ENCODE measurements at places on chromosomes 13 and 19.

- DNase-seq = peak; percentile 62
Measured at GRCh38 chr13:23578411-23579071, 8.3 kb downstream of the TNFRSF19 start.

GRCh38 chr19:52639996-52640395, 1.8 kb upstream of the ZNF83 start:
- no peak for DNase-seq

GRCh38 chr19:2282062-2282861, at the start of gene PEAK3:
Gene PEAK3, minus strand, starts transcription at chr19:2282175. Its CDS starts 1,244 bp downstream, at chr19:2280931.
- peak; percentile 84 for DNase-seq

GRCh38 chr13:76965759-76966421, 17.6 kb downstream of the ACOD1 start:
- DNase-seq = no peak

DNA sequence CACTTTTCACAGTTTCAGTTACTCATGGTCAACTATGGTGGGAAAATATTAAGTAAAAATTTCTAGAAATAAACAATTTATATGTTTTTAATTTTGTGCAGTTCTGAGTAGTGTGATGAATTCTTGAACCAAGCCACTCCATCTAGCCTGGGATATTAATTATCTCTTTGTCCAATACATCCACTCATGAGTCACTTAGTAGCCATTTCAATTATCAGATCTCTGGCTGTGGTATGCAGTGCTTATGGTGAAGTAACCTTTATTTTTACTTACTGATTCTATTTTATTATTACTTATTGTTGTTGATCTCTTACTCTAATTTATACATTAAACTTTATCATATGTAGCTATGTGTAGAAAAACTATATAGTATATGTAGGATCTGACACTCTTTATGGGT, 128.9 kb upstream of the KLHL1 start:
- peak; percentile 8 for DNase-seq

DNA sequence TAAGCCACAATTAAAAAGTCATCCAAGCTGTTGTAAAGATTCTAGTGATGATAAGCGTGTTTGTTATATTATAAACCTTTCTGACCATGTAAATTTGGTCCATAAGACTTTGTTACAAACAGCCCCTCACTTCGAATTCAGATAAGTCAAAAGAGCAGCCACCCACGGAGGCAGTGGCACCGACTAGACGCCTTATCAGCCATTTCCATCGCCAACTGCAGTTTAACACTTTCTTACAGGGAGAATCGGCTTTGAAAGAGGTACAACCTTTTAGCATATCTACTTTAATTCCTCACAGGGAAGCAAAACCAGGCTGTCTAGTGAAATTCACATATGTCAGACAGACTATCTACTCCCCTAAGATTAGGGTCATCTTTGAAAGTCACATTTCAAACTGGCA, 47.5 kb downstream of the SOX21 start:
- peak; percentile 75 for DNase-seq

DNA sequence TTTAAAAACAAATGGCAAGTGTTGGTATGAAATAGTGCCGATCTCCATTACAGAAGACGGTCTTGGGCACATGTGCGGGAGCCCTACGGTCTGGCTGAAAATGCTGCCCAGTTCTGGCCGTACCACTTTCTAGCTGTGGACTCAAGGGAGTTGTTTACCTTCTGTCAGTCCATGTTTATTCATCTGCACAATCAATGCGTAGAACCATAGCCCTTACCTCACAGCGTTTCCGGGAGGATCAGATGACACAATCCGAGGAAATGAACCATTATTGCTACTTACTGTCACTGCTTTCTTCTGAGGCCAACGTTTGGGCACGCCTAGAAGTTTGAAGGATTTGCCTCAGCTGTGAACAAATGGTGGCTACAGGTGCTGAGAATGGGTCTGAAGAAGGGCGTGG, 31.2 kb downstream of the GADD45B start:
- peak; percentile 57 for DNase-seq

GRCh38 chr13:102878481-102878880, 32.6 kb downstream of the ERCC5 start:
- DNase-seq = no peak

DNA sequence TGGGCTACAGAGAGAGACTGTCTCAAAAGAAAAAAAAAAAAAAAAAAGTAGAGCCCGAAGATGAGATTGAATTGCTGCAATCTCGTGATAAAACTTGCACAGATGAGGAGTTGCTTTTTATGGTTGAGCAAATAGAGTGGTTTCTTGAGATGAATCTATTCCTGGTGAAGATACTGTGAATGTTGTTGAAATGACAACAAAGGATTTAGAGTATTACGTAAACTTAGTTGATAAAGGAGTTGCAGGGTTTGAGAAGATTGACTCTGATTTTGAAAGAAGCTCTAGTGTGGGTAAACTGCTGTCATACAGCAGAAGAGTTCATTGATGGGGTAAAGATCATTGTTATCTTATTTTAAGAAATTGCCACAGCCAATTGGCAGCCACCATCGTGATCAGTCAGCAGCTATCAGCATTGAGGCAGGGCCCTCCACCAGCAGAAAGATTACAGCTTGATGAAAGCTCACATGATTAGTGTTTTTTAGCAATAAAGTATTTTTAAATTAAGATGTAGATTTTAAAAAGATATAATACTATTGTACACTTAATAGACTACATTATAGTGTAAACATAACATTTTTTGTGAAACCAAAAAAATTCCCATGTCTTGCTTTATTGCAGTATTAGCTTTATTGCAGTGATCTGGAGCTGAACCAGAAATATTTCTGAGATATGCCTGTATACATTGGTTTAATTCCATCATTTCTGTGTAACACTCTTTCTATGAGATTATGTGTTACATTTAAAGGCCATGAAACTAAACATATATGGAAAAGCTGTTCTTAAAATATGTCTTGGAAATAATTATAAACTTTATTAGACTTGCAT, 43.1 kb downstream of the ZMYM2 start:
- peak; percentile 64 for DNase-seq

- no peak for DNase-seq
Measured at GRCh38 chr19:50710094-50710493, 9.5 kb downstream of the SHANK1 start.

- no peak for DNase-seq
Measured at GRCh38 chr19:33868788-33869412, 72.2 kb downstream of the KCTD15 start.

DNA sequence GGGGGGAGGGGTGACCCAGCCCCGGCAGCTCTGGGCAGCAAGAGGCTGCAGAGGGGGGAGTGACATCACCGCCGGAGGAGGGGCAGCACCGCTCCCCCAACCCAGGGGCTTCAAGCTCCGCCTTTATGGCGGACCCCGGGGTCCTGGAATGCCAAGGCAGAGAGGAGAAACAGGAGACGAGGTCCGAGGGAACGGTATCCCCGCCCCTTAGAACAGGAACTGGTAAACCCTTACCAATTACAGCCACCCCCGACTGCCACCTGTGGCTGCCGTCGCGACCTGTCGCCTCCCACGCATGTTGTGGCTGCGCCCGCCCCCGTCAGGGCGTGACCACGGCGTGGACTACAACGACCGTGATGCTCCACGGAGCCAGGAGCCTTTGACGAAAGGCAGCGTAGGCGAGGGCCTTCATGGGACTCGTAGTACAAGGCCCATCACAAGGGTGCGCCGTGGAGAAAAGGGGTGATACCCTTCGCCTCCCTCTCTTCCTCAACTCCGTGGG, 4.1 kb upstream of the KCNC3 start:
- no peak for DNase-seq

- DNase-seq = no peak
Measured at GRCh38 chr13:95100525-95101433, 200.5 kb downstream of the ABCC4 start.

DNA sequence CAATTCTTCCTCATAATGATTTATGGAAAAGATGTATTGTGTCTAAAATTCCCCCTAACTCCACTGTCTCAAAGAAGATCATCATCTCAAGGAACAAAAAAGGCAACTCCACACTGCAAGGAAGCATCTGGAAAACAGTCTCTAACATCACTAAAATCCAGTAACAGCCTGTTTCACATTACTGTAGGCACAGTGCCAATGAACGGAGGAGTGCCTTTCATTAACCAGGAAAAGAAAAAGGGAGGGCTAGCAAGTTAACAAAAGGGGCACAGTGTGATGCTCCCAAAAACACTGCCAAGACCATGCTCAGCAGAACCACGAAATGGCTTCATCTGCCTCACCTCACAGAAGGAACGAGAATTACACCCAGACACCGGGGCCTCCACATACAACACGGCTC, 8.5 kb downstream of the TMTC4 start:
- no peak for DNase-seq

DNA sequence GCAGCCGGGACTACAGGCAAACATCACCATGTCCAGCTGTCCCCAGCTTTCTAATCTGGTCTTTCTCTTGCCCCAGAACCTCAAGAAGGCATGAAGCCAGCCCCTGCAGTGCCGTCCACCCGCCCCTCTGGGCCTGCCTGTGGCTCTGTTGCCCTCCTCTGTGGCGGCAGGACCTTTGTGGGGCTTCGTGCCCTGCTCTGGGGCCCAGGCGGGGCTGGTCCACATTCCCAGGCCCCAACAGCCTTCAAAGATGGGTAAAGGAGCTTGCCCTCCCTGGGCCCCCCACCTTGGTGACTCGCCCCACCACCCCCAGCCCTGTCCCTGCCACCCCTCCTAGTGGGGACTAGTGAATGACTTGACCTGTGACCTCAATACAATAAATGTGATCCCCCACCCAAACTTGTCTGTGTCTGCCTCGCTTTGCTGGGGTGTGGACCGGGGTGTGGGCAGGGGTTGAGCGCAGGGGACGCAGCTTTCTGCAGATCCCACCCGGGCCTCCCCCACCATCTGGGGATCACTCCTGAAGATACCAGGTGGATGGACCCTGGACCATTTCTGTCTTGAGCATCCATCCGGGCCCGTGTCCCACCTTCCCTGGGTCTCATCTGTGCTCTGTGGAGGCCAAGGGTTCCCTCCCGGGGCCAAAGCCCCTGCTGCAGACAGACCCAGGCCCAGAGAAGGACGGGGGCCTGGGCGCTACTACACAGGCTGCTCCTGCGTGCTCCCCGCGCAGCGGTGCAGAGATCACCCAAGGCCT, 15.3 kb downstream of the PRKCSH start:
- no peak for DNase-seq

- DNase-seq = no peak
Measured at GRCh38 chr19:42508892-42509444, 19.3 kb downstream of the CEACAM1 start.

GRCh38 chr19:5193192-5193591, 147.4 kb downstream of the PTPRS start:
- DNase-seq = no peak

GRCh38 chr13:25114220-25114619, 18.3 kb downstream of the PABPC3 start:
- DNase-seq = peak; percentile 81

- peak; percentile 52 for DNase-seq
Measured at GRCh38 chr13:51825165-51825592, 19.8 kb downstream of the TMEM272 start.

DNA sequence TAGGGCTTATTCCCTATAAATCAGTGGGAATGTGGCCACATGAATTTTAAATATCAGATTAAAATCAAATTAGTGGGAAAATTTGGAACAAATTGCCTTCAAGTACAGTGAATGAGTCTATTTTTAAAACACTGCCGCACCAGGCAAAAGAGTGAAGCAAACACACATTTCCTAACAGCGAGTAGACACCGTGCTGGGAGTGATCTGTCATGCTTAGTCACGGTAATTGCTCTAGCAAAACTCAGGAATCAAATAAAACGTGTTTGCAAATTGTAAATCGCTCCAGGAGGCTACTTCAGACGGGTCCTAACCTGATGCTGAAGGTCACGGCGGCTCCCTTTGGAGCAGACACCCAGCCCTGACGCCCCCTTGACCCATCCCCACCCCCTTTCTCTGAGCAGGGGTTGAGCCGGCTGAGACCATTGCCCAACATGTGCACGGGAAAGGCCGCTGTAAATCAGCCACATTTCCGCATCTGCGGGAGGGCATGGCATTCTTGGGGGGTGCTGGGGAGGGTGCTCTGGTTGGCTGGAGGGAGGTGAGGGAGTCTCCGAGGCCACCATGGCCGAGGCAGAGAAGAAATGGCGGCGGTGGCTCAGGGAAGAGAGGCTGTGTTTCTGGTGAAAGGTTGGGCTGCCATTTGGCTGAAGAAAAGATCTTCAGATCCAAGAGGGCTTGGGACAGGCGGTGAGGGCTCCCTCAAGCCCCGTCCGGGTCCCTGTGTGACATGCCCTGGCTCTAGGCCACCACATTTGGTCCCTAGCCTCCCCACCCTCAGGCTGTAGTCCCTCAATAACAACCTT, 8.9 kb downstream of the CEBPA start:
- peak; percentile 71 for DNase-seq

DNA sequence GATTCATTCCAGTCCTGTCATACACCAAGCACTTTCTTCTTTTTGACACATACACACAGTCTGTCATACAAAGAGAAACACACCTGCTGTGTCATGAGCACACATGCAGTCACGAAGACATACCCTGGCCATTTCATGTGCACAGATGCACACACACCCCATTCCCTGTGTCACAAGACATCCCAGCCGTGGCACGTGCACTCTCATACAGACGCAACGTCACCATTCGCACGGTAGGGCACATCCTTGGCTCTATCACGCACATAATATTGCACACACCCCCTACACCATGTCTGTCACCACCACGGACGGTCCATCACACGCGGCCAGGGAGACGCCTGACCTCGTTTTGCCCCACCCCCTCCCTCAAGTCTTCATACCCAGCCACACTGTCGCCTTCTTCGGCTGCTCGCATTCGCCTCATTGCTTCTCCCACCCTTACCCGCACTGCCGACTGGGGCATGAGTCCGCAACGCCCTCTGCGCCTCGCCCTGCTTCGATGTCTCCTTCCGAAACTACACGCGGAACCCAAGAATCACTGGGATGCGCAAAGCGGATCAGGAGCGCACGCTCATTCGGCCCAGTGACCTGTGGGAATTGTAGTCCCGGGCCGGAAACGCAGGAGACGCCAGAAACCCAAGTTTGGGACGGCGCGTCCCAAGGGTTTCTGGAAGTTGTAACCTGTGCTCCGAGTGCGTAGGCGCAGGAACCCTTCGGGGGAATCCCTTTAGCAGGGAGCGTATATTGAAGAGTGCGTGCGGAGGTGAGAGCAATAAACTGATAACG, 6.8 kb upstream of the ZNF283 start:
- DNase-seq = no peak

GRCh38 chr13:77703408-77703807, 5.9 kb downstream of the SLAIN1 start:
- DNase-seq = no peak

DNA sequence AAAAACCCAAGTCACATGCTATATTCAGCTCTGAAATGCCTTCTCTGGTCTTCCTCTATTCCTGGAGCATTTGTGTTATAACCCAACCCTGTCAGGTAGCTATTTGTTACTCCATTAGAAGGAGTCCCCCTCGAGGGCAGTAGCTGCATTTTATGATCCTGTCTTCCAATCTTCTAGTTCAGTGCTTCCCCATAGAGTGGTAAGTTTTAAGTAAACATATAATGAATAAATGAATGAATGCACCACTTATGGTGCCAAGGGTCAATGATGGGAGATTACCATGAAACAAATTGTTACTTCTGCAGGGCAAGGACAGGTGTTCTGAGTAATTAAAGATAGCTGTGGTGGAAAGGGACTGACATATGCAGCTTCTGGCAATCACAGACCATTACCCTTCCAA, 4.0 kb downstream of the RASL11A start:
- no peak for DNase-seq

GRCh38 chr13:30809787-30810186, 74.4 kb downstream of the ALOX5AP start:
- DNase-seq = no peak

All from OCI-M1 (cell line).